ENCODE measurements at places on chromosomes 6 and 20. TPM values are rescaled to one million over a fixed set of nuclear protein-coding genes. Genes with fewer than 3 reads are reported as not detected.
A peak's percentile ranks its signal among the peaks of the same experiment; 100 is the strongest.

FAM209B gene
- total RNA-seq = not detected

- no peak for DNase-seq
Measured at GRCh38 chr6:155542036-155542435, 86.4 kb upstream of the NOX3 start.

DNA sequence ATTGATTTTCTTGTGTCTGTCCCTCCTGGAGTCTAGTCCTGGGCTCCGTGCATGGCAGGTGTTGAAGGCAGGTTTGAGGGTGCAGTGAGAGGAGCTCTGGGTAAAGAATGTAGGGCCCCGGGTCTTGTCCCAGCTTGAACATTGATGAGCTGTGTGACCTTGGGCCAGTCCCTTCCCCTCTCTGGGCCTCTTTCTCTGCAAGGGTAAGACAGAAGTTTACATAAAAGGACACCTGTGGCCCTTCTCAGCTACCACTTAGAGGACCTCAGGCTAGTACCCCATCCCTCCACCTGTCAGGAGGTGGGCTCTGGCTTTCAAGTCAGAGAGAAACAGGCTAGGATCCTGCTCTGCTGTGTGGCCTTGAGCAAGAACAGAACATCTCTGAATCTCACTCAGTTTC, 55.3 kb upstream of the CTNNBL1 start:
- DNase-seq = no peak

GRCh38 chr20:8116067-8116811, 15.8 kb upstream of the PLCB1 start:
- DNase-seq = no peak

- DNase-seq = no peak
Measured at GRCh38 chr6:4262526-4262925, 127.2 kb upstream of the ECI2 start.

ULBP1 gene
- 0.03 TPM for total RNA-seq

- no peak for DNase-seq
Measured at GRCh38 chr6:158050107-158050735, 68.6 kb downstream of the SYNJ2 start.

GRCh38 chr6:46254946-46255345, 84.2 kb upstream of the ENPP5 start:
- no peak for DNase-seq

PDYN gene
- not detected for total RNA-seq

GRCh38 chr20:2558581-2559278, 22.4 kb downstream of the TMC2 start:
- no peak for DNase-seq

- peak; percentile 55 for DNase-seq
Measured at GRCh38 chr6:20542927-20543602, 8.8 kb downstream of the CDKAL1 start.

- no peak for DNase-seq
Measured at GRCh38 chr6:97316978-97317377, 34.0 kb upstream of the MMS22L start.

GRCh38 chr6:132466952-132467351, 46.0 kb downstream of the STX7 start:
- DNase-seq = no peak

STX11 gene
- 9.7 TPM for total RNA-seq

TFAP2C gene
- total RNA-seq = 1.1 TPM

GRCh38 chr6:168331058-168331457, 11.5 kb upstream of the DACT2 start:
- DNase-seq = no peak

- DNase-seq = no peak
Measured at GRCh38 chr6:3509336-3509735, 52.5 kb upstream of the SLC22A23 start.

GRCh38 chr6:169388395-169389166, 134.9 kb upstream of the THBS2 start:
- DNase-seq = no peak

LY6G6D gene
- total RNA-seq = not detected

DNA sequence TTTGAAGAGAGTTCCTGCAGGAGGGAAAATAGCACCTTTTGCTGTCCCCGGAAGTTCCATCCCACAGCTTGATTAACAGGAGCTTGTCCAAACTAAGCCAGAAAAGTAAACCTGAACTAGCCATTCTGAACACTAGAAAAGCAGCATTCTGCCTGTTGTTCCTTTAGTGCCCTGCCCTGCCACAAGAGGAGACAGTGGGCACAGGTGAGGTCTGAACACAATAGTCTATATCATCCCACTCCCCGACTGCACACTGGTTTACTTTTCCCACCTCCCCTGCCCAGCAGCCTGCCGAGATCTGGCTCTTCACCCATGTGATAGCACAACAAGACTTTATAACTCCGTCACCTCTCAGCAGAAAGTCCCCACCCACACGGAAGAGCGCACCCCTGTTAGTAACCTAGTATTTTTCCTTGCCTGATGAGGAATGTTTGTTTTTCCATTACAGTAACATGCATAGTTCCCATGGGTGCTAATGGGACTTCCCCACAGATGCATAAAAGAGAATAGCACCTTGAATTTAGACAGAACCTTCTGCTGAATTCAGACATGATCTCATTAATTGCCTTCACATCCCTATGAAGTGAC, 59.7 kb downstream of the TFAP2A start:
- no peak for DNase-seq

VWA7 gene
- not detected for total RNA-seq

THBS2 gene
- not detected for total RNA-seq

GRCh38 chr6:761997-762396, 69.1 kb upstream of the EXOC2 start:
- DNase-seq = no peak

ZNF335 gene
- total RNA-seq = 12.2 TPM

DNA sequence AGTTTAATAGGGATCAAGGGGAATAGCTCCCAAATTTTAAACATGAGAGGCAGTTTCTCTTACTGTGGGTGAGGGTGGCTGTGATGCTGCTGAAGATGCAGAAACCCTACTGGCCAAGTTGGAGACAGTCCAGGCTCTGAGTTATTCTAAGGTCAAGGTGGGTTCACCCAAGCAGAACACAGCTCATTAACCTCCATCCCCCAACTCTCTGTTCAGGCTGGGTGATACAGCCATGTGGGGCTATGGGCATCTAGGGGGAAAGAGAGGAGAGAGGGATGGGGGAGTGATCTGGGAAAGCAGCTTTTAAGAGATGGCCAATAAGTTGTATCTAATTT, 18.9 kb upstream of the TRAM2 start:
- no peak for DNase-seq

GRCh38 chr6:139612135-139612465, 237.7 kb upstream of the CITED2 start:
- no peak for DNase-seq

SIRT5 gene
- total RNA-seq = 2.0 TPM

- no peak for DNase-seq
Measured at GRCh38 chr6:36780442-36781177, 58.6 kb downstream of the CPNE5 start.

DNA sequence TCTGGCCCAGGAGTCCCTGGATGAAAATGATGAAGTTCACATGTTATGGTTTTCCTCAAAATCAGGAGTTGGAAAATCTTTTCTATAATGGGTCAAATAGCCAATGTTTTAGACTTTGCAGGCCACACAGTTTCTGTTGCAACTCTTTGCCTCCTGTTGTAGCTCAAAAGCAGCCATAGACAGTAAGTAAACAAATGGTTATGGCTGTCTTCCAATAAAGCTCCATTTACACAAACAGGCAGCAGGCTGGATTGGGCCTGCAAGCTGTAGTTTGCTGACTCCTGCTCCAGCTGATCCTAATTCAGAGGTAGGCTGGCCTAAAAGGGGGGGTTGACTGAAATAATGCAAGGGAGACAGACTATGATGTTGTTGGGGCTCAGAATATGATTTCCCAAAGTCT, 33.0 kb downstream of the METTL24 start:
- DNase-seq = no peak
